Amniotic stem cell (primary cell): ENCODE measurements at places on chromosomes 1 and 21.
A peak's percentile ranks its signal among the peaks of the same experiment; 100 is the strongest.

GRCh38 chr1:199113265-199113869, 474.5 kb downstream of the PTPRC start:
- DNase-seq = no peak

DNA sequence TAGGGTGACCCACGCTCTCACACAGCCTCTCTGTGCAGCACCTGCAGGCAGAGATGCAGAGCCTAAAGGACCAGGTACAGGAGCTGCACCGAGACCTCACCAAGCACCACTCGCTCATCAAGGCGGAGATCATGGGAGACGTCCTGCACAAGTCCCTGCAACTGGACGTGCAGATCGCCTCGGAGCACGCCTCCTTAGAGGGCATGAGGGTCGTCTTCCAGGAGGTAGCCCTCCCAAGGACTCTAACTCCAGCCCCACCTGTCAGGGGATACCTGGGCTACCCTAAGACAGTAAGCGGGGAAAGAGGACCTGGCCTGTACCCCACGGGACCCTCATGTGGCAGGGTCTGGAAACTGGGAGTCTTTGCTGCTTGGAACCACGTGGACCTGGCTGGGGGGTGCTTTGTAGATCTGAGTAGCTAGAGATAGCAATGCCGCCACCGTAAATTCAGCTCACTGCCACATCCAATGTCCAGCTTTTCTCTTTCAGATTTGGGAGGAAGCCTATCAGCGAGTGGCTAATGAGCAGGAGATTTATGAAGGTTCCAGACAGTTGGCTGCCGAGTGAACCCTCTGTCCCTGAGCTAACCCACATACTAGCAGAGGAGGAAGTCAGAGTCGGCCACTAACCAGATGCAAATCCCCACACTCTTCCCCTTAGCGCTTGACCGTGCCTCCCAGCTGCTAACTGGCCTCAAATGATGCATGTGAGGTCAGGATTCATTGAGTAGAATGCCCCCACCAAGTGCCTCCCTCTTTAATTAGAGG, 6.5 kb downstream of the RNF207 start:
- no peak for DNase-seq

GRCh38 chr21:31366825-31367224, 22.8 kb upstream of the TIAM1 start:
- no peak for DNase-seq

DNA sequence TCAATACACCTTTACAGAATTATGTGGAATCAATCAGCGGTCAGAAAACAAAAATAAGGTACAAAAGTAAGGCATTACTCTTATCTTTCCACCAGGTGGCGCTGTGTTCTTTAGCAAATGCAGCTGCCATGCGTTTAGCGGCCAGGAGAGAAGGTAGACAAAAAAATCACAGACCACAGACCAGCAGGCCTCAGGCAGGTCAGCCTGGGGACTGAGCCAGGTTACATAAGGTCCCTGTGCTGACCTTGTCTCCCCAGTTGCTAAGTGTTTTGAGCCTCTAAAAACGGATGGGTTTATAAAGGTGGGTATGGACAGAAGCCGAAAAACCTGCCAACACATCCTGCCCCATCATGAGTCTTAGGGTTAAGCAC, 2.8 kb downstream of the RGS16 start:
- DNase-seq = peak; percentile 74

- no peak for DNase-seq
These were observed 5.5 kb downstream of the SDCCAG8 start for GRCh38 chr1:243261390-243261789.

- DNase-seq = no peak
These were observed 56.8 kb upstream of the CD34 start for GRCh38 chr1:207967703-207968102.
